ENCODE measurements at places on chromosomes 6 and 20.

DNA sequence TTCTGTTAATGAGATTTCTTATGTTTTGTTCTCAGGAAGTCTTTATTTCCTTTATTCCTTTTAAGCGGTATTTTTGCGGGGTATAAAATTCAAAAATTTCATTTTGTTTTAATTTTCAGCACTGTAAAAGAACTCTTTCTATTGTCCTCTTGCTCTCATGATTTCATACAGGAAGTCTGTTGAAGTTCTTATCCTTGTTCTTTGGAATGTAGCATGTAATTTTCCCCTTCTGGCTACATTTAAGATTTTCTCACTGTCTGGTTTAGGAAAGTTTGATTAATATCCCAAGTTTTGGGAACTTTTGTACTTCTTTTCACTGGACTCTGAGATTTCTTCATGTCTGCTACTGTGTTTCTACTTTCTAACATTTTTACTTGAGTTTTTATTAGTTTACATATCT, 581.4 kb upstream of the GJE1 start:
- no peak for DNase-seq

DNA sequence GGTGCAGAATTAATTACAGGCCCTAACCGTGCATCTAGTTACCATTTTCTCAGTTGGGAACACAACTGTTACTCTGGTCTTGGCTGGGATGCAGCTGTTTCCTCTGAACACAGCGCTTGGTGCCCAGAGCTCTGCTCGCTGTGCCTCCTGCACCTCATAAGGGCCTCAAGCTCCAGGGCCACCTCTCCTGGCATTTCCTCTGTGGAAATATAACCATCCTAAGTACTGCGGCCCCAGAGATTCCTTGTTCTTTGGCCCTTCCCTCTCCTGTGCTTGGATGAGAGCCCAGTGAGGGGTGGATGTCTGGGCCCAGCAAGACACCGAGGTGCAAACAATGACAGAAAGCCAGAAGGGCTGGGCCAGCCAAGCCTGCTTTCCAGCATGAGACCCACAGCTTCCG, 169.9 kb upstream of the CST7 start:
- no peak for DNase-seq

GRCh38 chr6:75446241-75446880, 47.2 kb downstream of the FILIP1 start:
- no peak for DNase-seq

DNA sequence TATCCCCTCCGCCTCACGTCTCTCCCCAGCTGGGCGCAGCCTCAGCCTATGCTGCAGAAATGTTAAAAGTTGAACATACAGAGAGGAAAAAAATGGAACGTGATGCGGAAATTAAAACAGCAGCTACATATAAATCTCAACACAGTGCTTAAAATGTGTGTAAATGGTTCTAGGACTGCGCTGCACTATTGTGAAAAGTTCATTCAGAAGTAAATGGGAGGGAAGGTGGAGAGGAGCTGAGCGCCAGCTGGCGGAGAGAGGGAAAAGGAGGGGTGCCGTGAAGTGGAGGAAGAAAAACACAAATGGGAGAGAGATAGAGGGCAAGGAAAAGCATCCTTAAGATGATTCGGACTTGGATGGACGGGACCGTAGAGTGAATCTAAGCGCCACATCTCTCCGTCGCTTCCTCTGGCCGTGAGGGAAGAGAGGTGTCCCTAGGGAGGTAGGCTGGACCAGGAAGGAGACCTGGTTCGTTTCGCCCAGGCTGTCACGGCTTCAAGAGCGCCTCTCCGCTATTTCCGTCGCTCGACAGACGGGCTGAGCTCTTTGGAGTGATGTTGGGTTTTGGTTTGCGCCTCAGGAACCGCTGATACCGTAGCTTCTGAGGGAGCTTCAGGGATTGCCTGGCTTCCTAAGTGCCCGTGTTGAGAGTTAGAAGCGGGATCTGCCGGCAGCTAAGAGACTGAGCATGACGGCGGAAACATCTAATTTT, 113.7 kb downstream of the TRIM27 start:
- no peak for DNase-seq

GRCh38 chr6:136371959-136372358, 82.3 kb upstream of the BCLAF1 start:
- no peak for DNase-seq

- DNase-seq: no peak
Measured at GRCh38 chr6:116386581-116387299, 16.0 kb downstream of the DSE start.

DNA sequence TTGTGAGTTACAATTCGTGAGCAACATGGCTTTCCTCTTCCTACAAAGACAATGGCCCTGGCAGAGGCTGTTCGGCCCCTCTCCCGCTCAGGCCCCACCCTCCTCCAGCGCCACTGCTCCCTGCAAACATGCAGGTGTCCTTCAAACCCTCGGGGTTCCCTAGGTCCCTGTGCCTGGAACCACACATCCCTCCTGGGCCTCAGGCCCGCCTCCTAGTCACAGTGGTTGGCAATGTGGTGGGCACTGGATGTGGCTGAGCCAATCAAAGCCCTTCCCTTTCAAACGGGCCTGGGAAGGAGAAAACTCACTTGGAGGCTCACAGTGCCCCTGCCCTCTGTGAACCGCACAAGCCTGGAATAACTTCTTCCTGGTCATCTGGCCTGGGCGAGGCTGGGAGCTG, 147.2 kb downstream of the TFAP2C start:
- DNase-seq: no peak

DNA sequence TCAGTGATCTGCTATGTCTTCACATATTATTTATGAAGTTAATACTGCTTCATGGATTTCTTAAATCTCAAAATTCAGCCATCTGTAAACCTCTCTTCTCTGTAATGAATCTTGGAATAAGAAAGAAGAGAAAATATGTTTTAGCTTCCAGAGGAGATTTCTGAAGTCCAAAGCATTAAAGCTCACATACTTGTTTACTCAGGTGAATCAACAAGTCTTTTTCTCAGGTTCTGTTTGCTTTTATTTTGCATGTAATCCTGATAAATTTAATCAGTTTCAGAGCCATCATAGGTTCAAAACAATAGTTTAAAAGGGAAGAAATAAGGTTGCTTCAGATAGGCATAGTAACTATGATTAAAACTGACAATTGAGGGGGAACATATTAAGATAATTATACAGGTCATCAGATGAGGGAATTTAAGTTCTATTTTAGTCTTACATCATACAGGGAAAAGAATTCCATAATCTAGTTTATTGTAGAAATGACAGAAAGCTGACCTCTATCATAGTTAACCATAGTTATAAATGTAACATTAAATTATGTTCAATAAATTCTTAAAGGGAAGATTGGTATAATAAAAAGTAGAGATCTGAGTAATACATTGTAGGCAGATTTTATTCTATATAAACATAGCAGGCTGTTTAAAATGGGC, 716.2 kb downstream of the EYS start:
- no peak for DNase-seq

- no peak for DNase-seq
Measured at GRCh38 chr6:140567466-140567865, 1193.0 kb upstream of the CITED2 start.

DNA sequence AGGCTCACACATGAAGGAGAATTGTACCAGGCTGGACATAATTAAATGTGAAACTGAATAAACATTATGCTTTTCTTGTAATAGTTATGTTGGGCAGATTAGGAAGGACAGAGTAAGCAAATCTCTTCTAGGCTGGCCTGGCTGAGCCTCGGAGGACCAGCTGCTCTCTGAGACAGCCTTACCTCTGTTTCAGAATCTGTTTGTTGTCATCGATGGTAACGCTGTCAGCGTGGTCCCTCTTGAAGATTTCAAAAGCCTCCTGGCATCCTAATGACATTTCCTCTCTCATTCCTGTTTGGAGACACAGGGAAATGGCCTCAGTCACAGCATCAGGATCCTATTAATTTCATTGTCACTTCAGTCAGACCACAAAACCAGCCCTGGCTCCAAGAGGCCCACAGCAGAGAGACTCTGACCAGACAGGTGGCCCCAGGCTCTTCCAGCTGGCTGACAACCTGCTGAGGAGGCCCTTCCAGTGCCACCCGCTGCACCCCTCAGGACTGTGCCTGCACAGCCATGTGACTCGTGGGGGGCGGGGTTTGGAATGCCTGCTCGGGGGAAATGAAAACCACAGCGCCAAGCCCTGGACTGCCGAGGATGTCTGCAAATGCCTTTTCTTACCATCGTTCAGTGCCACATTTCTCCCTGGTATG, 108.5 kb upstream of the KCNK16 start:
- DNase-seq: no peak

- DNase-seq: no peak
Measured at GRCh38 chr20:10864076-10864672, 190.4 kb upstream of the JAG1 start.

GRCh38 chr6:43644940-43645612, at the start of gene RSPH9:
RSPH9 (plus strand) TSS chr6:43645036; CDS start chr6:43645099, 63 bp downstream.
- DNase-seq: no peak

DNA sequence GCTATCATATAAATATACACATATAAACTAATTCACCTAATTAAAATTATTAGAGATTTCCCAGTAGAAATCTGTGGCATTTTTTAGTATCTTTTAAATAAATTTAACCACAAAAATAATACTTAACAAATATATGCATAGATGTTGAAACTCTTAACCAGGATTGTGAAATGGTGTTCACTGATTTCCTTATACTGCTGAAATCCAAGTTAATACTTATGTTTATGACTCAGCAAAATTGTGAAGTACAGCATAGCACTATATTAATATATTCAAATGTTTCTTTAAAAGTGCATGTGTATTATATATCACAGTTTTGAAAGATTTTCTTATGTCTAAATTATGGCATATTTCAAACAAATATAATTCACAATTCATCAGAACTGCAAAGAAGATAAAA, 328.2 kb upstream of the MANEA start:
- no peak for DNase-seq

DNA sequence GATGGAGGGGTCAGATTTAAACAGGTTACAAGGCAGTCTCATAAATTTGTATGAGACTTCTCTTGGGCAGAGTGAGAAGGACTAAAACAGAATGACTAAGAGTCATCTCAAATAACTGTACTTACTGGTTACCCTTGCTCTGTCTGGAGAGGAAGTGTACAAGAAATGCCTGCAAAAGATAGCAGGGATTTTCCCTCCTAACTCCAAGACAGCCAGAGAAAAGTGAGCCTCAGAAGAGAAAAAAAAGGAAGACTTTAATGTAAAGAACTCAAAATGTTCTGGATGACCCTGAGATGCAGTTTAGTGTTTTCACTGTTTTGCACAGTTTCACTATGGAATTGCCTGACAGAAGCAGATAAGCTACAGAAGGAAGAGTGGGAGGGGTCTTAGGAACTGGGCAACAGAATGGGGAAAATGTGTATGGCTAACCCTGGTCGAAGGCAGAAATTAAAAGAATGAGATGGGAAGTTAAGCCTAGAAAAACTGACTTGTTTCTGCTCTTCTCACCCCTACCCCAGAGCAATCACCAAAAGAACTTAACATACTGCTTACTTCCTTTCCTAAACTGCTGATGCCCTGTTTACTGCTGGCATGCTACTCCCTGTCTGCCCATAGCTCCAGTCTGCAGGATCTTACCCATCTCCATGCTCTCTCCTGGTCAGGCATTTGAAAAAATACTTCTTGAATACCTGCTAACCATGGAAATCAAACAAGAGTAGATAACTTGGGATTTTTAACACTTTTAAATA, 98.1 kb upstream of the MARCKS start:
- no peak for DNase-seq

- no peak for DNase-seq
Measured at GRCh38 chr6:168150551-168151320, 71.7 kb upstream of the FRMD1 start.

GRCh38 chr20:60447703-60448102, 489.5 kb downstream of the CDH26 start:
- no peak for DNase-seq

DNA sequence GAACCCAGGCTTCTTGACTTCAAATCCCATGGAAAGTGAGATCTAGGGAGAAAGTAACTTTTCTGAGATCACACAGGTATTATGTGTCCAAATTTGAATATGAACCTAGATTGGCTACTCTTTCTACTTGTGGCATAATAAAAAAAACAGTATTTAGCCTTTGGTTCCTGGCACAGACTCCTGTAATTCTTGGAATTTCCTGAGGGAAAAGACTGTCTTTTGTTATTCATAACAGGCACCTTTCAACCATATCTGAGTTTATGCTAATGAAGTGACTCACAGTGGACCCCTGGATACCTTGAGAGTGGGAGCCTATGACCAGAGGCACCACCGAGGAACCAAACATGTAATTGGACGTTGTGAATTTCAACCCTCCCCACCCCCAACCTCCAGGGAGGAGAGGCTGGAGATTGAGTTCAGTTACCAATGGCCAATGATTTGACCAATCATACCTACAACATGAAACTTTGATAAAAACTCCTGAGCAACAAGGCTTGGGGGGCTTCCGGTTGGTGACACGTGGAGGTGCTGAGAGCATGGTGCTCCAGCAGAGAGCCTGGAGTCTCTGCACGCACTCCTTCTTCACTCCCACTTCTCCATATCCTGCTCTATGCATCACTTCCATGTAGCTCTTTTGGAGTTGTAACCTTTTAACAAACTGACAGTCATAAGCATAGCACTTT, 48.8 kb downstream of the LAMA4 start:
- no peak for DNase-seq

DNA sequence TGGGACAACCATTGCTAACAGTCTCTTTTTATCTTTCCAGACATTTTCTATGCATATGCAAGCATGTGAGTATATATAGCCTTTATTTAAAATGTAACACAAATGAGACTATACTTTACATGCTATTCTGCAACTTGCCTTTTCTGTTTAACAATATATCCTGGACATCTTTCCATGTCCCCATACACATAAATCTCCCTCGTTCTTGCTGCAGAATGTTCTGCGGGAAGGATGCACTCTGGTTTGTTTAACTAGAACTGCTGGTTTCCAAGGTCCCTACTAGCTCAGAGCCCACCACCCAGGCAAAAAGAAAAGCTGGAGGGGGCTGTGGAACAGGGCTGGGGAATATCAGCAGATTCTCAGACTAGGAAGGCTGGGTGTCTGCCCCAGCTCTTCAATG, 35.2 kb upstream of the CCDC167 start:
- no peak for DNase-seq

- no peak for DNase-seq
Measured at GRCh38 chr20:31901615-31902014, 31.2 kb downstream of the TTLL9 start.

DNA sequence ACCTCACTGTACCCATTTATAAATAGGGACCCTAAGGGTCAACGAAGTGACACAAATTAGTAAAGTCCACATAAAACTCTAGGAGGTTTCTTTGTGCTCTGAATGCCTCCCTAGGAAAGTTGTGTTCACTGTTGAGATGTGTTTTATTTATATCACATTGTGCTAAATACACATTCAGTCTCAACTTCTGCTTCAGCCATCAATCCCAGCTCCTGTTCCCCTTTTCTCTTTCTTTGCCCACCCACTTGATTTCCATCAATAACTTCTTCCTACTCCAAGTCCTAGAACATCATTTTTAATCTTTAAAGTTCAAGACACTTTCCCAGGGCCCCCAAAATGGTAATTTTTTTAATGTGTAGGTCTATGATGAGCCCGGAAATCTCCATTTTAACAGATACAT, 208.3 kb upstream of the RAB32 start:
- no peak for DNase-seq

Measured in activated CD8-positive, alpha-beta memory T cell treated with anti-CD3 and anti-CD28 coated beads for 1 hour (primary cell).